ENCODE measurements at places on chromosomes 1 and 21. TPM values are rescaled to one million over a fixed set of nuclear protein-coding genes. Genes with fewer than 3 reads are reported as not detected.

DNA sequence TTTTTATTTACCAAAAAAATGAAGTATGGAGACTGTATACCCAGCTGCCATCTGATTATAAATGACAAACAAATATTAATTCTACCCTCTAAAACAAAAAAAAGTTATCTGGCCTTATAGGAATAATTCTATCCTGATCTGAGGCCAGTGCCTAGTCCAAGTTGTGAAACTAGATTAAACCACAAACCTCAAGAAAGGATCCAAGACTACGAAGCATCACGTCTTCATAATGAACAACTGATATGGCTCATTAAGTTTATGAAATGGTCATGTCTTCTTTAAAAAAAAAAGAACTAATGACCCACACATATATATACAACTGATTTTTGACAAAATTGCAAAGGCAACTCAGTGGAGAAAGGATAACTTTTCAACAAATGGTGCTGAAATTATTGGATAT, 32.4 kb upstream of the CTTNBP2NL start:
- DNase-seq: no peak

DNA sequence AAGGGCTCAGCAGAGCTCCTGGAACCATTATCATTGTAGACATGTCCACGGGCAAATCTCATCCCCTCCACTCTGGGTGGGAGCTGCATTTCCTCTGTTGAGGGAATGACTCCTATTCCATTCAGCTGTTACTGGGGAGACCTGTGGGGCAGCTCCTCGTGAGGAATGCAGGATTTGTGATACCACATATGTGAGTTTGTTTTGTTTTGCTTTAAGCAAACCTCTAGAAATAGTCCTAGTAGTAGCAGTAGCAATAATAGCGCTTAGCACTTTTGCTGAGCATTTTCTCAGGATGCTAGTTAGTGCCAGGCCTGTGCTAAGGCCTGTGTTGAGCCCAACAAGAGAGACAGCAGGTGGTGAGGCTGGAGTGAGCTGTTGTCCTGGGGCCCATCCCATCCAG, 10.8 kb downstream of the OLIG1 start:
- no peak for DNase-seq

DNA sequence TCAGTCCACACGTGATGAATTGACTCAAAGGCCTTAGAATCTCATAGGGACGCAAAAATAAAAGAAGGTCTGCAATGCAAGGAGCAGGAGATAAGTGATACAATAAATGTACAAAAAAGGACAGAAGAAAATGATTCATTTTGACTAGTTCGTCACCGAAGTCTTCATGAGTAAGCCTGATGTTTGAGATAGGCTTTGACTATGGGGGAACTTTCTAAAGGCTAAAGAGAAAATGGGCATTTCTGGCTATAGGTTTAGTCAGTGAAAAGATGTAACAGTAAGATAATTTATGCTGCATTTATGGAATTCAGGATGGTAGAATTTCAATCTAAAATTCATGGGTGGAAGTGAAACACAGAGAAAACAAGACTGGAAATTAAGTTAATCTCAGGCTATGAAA, 163.0 kb downstream of the ADGRL4 start:
- no peak for DNase-seq

- no peak for DNase-seq
Observed at GRCh38 chr1:99198393-99198792, 65.9 kb upstream of the PLPPR4 start.

PM20D1 gene
- not detected for total RNA-seq

- DNase-seq: peak; percentile 15
Observed at GRCh38 chr21:41827951-41828883, 50.9 kb downstream of the PRDM15 start.

RNF223 gene
- not detected for total RNA-seq

ARPC5 gene
- total RNA-seq: 67.7 TPM

- DNase-seq: peak; percentile 4
Observed at GRCh38 chr1:233909195-233909594, 4.7 kb downstream of the SLC35F3 start.

GRCh38 chr1:222263791-222264190, 284.1 kb downstream of the HHIPL2 start:
- no peak for DNase-seq

GRCh38 chr1:178051071-178051470, 42.8 kb upstream of the RASAL2 start:
- no peak for DNase-seq

DNA sequence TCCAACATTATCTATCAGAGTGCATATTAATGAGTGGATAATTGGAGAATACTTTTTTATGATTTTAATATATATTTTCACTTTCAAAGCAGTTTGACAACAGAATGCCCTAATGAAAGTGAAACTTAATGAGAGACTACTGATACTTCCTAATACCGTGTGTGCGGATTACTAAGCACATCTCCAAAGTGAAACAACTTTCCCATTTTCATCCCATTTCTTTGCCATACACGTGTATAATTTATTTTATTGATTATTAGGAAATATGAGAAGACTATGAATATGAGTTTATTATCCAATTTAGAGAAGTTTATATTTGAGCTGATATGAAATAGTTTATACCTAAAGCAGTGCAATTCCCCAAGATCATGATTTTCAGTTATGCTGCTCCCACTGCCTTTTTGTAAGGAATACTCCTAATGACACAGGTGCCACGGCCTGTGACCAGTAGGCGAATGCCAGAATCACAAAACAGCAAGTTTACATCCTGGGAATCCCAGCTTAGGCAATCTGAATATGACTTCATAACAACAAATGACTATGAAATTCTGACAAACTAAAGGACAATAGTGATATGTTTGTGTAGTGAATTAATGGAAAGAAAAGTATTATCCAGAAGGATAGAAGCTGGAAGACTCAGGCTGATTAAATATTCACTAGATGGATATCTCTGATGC, 202.9 kb downstream of the NCAM2 start:
- no peak for DNase-seq

- DNase-seq: no peak
Observed at GRCh38 chr1:176602388-176603004, 139.5 kb downstream of the PAPPA2 start.

DNAH14 gene
- total RNA-seq: 70.4 TPM

HSD3B2 gene
- total RNA-seq: not detected

- no peak for DNase-seq
Observed at GRCh38 chr1:109650609-109651008, 5.3 kb upstream of the GSTM4 start.

DNA sequence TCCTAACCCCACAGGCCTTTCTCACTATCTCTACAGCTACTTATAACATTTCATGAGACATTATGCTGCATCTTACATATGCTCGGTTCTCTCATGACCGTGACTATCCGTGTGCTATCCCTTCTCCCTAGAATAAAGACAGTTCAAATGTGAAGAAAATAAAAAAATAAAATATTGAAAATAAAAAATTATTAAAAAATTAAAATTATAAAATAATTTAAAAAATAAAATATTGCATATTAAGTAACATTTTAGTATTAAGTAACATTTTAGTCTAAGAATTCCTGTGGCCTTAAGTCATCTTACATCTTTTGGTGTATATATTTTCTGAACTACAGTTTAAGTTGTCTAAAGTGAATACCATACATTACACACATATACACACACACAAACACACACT, 415.5 kb downstream of the DPYD start:
- no peak for DNase-seq

DNA sequence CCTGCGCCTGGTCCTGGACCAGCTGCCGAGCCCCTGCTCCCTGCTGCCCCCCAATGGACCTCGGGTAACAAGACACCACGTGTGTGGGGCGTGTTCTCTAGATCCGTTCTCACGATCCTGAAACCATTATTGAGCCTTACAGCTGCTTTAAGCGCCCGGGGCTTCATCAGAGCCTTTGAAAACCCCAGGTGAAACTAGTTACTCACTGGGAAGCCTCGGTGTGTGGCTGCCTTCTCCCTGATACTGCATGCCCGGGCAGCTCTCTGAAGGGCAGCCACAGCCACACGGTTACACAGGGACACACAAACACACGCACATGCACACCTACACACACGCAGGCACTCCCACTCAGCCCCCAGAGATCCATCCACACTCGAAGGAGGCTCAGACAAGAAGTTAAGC, 5.3 kb downstream of the HES2 start:
- peak; percentile 75 for DNase-seq

TEX38 gene
- not detected for total RNA-seq

DNA sequence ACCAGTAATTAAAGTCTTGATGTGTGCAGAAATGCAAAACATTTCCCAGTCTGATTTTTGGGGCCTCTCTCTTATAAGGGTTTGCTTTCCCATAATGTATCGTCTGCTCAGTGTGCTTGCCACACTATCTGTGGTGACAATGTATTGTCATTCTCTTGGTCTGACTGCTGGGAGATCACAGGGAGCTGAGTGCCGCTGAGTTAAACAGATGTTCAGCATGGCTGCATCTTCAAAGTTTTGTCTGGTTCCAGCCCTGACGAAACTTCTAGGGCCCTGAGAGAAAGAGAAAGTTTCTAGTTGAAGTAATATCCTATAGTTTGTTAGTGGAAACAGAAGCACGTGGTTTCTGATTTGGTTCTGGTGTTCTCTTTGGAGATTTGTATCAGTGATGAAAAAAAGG, 42.6 kb downstream of the DNM3 start:
- no peak for DNase-seq

DNA sequence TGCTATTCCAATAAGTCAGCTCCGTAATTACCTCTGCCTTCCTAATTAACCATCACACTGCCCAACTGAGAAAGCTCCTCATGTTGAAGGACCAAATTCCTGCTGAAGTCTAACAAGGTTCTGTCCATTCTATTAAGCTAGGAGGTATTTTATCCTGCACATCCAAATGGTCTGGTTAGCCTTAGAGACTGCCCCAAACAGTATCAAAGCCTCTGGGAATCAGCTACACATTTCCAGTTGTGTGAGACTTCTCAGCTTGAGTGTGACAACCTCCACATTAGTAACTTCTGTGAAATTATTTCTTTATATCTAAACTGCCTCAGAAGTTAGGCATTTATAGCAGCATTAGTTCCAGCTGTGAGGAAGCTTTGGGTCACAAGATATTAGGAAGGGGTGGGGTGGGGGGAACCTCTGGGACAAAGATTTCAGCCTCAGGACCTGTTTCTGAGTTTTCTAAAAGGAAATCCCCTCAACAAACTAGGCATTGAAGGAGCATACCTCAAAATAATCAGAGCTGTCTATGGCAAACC, 150.5 kb upstream of the DUSP10 start:
- DNase-seq: no peak

- no peak for DNase-seq
Observed at GRCh38 chr21:45202889-45203288, 84.8 kb downstream of the POFUT2 start.

DNA sequence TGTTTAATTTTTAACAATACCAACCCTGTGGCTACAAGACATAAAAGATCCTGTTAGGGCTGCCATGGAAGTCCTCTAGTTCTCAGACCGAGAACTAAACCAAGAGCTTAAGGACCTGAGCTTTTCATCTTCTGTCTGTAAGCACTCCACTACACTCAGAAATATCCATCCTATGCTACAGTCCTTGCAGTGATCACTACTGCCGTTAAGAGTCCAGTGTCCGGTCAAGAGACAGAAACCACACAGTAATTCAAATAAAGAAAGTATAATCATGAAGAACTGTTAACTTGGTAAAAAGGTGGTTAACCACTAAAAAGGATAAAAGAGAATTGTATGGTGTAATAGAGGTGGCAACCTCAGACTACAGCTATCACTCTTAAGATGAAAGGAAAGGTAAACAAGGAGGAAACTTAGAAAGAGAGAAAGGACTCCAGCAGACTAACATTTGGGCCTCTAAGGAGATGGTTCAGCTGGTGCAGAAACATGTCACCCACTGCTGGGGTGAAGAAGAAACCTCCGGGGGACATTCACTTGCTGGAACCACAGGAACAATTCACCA, 22.1 kb upstream of the PRDX6 start:
- DNase-seq: no peak

DNA sequence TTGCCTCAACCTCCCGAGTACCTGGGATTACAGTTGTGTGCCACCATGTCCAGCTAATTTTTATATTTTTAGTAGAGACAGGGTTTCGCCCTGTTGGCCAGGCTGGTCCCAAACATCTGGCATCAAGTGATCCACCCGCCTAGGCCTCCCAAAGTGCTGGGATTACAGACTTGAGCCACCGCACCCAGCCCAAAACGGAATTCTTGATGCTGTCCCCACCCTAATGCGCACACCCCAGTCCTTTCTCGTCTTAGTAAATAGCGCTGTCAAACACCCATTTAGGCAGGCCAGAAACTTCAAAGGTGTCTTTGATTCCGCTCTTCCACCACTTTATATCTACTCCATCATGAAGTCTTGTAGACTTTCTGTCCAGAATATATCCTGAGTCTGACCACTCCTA, 35.1 kb downstream of the ITSN1 start:
- no peak for DNase-seq

- DNase-seq: peak; percentile 69
Observed at GRCh38 chr1:156383023-156383422, 14.0 kb downstream of the RHBG start.

GRCh38 chr1:97340951-97341350, 579.9 kb downstream of the DPYD start:
- DNase-seq: peak; percentile 13

EVA1B gene
- total RNA-seq: 5.8 TPM

- DNase-seq: peak; percentile 20
Observed at GRCh38 chr21:42535602-42536171, 22.0 kb downstream of the SLC37A1 start.

GRCh38 chr21:44952929-44953627, 13.2 kb downstream of the SLX9 start:
- DNase-seq: no peak

Measured in SJCRH30 (cell line).